Umbilical cord (tissue), 2 donors: ENCODE measurements at places on chromosomes 5 and 9. TPM values are rescaled to one million over a fixed set of nuclear protein-coding genes. Genes with fewer than 3 reads are reported as not detected.

- DNase-seq: no peak
These were observed 5.3 kb upstream of the DAB2IP start for GRCh38 chr9:121645853-121646807.

N4BP3 gene
- 1.7 TPM for total RNA-seq

RANBP3L gene
- 36.4 TPM for total RNA-seq

- DNase-seq: no peak
These were observed 144.0 kb upstream of the HAPLN1 start for GRCh38 chr5:83864652-83865051.

- no peak for DNase-seq
These were observed 364 bp upstream of the SFXN1 start for GRCh38 chr5:175478008-175478383.

DNA sequence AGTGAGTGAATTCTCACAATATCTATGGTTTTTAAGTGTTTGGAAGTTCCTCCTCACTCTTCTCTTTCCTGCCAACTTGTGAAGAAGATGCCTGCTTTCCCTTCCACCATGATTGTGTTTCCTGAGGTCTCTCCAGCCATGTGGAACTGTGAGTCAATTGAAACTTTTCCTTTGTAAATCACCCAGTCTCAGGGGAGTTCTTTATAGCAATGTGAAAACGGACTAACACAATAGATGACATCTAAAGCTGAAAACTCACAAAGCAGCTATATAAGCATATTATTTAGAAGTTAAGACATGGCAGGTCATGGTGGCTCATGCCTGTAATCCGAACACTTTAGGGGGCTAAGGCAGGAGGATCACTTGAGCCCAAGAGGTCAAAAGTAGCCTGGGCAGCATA, 130.2 kb downstream of the ARRDC3 start:
- DNase-seq: no peak

GRCh38 chr5:170630226-170630625, 126.4 kb downstream of the KCNIP1 start:
- DNase-seq: no peak

GRCh38 chr9:87494970-87495471, 2.6 kb upstream of the DAPK1 start:
- peak; percentile 61 for DNase-seq

- DNase-seq: no peak
These were observed 276.5 kb downstream of the NTRK2 start for GRCh38 chr9:84945878-84946538.

DNA sequence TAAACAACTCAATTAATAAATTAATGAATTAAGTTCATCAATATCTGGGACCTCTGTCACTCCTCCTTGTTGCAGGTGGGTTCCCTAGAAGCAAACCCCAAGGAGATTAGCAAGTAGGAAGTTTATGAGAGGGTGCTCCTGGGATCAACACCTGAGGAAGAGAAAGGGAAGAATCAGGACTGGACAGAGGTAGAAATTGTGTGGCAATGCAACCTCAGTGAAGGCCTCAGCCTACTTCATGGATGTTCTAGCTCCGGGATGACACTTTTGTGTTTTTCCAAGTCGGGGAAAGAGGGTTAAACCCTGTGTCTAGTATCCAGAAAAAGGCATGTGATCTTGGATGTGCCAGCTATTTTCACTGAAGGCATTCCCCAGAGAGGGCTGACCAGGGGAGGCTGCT, 23.2 kb downstream of the MAMDC2 start:
- no peak for DNase-seq

- no peak for DNase-seq
These were observed 44.2 kb downstream of the FAF2 start for GRCh38 chr5:176492431-176492830.

TERT gene
- total RNA-seq: not detected

MROH2B gene
- not detected for total RNA-seq
